ENCODE measurements at places on chromosomes 6 and 20.

DNA sequence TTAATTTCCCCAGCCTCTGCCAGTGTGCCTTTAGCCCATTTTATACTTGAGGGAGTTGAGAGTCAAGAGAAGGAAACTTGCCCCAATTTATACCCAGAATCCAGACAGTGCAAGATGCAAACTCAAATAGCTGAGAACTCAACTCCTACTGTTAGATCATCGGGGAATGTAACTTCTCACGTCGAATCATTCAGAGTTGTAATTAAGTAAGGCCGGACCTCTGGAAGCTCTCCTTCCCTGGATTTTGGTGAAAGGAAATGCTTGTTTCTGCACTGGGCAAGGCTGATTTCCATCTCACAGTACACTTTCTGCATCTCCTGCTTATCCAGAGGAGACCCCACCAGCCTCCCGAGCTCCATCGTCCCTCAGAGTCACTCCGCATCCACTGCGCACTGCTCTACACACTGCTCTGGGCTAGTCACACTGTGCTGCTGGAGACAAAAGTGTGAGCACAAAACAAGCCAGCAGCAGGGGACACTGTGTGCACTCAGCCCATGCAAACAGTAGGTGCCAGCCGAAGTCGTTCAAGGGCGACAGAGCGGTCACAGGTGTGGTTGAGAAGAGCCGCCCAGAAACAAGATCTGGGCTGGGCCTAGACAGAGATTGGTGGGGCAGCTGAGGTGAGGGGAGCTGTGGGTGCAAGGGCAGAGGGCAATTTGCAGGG, 150.4 kb upstream of the QKI start:
- no peak for DNase-seq

DNA sequence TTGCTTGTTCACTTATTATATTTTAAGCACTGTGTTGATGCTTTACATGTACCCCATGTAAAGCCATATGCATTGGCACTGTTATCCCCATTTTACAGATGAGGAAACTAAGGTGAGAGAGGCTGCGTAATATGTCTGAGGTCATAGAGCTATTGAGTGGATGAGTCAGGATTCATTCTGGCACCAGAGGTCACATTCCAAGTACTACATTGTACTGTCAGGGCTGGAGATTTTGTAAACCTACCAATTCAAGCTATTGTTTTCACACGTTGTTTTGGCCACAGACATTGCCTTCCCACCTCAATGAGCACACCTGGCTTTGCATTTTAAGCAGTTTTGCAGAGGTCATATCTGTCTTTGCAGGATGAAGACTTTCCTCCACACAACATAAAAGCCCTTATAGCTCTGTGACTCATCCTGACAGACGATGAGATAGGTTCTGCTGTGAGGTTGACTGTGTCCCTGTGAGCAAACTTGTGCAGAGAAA, 33.2 kb downstream of the ANKS1A start:
- peak; percentile 66 for DNase-seq

- no peak for DNase-seq
Observed at GRCh38 chr20:25376886-25377285, 13.7 kb downstream of the ABHD12 start.

GRCh38 chr6:130841128-130841728, 14.0 kb downstream of the SMLR1 start:
- no peak for DNase-seq

GRCh38 chr20:18728870-18729224, 84.7 kb upstream of the SCP2D1 start:
- DNase-seq = no peak

DNA sequence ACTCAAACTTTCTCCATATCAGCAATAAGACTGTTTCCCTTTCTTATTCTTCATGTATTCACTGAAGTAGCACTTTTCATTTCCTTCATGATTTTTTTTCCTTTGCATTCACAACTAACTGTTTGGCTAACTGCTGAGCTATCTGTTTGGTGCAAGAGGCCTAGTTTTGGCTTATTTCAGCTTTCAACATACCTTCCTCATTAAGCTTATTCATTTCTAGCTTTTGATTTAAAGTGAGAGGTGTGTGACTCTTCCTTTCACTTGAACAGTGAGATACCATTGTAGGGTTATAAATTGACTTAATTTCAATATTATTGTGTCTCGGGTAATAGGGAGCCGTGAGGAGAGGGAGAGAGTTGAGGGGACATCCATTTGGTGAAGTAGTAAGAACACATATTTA, 262.0 kb upstream of the PREP start:
- no peak for DNase-seq

- DNase-seq = peak; percentile 90
Observed at GRCh38 chr6:80642452-80642851, 536.0 kb downstream of the BCKDHB start.

DNA sequence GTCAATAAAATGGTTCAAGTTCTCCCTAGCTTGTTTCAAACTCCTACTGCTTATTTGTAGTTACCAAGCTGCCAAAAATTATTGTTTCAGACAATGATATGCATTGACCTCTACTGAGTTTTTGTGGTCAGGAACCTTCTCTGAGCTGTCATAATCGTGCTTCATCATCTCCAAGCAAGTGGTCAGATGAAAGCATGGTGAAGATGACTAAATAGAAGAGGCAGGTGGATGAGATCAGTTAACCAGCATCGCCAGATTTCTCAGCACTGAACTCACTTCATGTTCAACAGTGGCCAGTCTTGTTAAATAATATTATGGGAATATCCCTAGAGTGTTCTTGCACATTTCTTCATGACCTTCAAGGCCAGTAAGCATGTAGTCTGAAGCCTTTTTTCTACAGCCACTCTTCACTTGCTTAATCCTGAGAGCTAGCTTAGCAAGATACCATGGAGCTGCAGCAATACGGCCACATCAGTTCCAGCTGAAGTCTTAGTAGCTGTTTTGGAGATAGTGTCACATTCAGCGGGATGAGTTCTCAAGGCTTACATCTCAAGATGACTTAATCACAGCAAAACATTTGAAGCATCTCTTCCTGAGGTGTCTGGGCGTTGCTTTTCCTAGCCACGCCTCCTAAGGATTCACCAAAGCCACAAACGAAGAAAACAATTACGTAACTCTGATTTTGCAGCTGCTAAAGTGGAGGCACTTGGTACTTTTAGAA, 101.6 kb upstream of the TMEM30A start:
- peak; percentile 58 for DNase-seq

GRCh38 chr6:169591616-169592015, 110.2 kb downstream of the WDR27 start:
- DNase-seq = no peak
